ENCODE measurements at places on chromosomes 6 and 20. TPM values are rescaled to one million over a fixed set of nuclear protein-coding genes. Genes with fewer than 3 reads are reported as not detected.

GRCh38 chr6:119961450-119961849, 611.9 kb upstream of the MAN1A1 start:
- no peak for DNase-seq

The SLC32A1 gene
- total RNA-seq = 7.7 TPM

GRCh38 chr6:6656287-6656686, 67.8 kb downstream of the LY86 start:
- DNase-seq = no peak

DNA sequence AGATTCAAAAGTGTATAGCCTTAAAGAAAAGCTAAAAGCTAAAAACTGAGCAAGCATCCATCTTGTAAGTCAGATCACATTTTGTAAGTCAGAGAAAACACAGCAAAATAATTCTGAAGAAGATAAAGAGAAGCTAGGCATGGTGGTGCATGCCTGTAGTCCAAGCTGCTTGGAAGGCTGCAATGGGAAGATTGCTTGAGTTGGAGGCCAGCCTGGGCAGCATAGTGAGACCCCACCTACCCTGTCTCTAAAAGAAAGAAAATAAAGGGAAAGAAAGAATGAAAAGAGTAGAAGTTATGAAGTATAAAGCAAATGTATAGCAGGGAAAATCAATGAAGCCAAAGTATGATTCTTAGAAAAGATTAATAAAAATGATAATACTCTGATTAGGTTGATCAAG, 20.5 kb upstream of the PKIG start:
- no peak for DNase-seq

DNA sequence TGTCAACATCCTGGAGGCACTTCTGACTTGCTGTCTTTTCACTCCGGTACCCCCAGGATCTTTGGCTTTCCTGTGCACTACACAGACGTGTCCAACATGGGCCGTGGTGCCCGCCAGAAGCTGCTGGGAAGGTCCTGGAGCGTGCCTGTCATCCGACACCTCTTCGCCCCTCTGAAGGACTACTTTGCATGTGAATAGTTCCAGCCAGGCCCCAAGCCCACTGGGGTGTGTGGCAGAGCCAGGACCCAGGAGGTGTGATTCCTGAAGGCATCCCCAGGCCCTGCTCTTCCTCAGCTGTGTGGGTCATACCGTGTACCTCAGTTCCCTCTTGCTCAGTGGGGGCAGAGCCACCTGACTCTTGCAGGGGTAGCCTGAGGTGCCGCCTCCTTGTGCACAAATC, 12.0 kb upstream of the MAPRE1 start:
- DNase-seq = no peak

The SFTA2 gene
- not detected for total RNA-seq

GRCh38 chr6:16777794-16778193, 16.5 kb upstream of the ATXN1 start:
- no peak for DNase-seq

- no peak for DNase-seq
Observed at GRCh38 chr6:144468709-144469108, 183.6 kb downstream of the UTRN start.

DNA sequence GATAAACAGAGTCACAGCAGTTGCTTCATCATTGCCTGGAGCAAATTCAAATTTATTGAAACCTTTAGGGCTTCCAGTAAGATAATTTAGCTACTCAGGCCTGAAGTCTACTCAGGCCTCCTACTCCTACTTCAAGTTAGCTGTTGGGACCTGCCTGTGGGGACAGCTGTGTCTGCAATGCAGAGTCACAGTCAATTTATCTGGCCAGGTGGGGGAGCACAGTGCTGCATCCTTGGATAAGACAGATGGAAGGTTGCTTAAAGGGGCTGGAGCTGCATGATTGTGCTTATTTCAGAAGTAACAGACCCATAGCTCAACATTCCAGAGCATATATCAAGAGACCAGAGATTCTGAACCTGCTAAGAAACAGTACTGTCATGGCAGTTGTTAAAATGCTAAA, 932.1 kb downstream of the QKI start:
- no peak for DNase-seq

DNA sequence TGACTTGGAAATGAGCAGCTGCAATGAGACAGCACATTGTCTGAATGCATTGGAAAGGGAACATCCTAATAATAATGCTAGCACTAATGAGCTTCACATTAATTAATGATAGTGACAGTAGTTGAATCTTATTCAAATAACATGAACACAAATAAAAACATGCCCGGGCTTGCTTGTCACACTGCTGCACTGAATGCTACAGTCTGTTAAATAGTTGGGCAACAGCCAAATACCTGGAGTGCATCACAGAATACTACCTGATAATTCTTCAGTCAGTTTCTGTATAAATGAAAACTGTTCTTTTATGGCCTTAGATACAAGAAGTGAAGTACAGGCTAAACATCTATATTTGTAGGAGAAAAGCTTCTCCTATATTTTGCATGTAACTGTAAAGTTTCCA, 458.7 kb downstream of the RNF144B start:
- no peak for DNase-seq

The MRPS18B gene
- 53.0 TPM for total RNA-seq

GRCh38 chr20:63096681-63097335, 90.0 kb upstream of the BHLHE23 start:
- no peak for DNase-seq

DNA sequence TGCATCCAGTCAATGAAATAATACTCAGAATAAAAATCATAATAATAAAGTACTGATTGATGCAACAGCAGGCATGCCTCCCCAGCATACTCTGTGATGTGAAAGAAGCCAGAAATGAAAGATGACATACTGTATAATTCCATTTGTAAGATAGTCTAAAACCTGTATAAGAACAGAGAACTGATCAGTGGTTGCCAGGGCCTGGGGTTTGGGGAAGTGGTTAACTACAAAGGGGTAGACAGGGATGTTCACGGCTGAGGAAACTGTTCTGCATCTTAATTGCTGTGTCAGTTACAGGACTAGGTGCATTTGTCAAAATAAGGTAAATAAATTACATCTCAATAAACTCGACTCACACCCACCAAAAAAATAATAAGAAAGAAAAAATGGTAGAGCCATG, 81.3 kb upstream of the BMP2 start:
- DNase-seq = no peak

- DNase-seq = no peak
Observed at GRCh38 chr6:66103954-66104353, 396.9 kb upstream of the EYS start.

- no peak for DNase-seq
Observed at GRCh38 chr6:79614326-79615305, 16.5 kb upstream of the SH3BGRL2 start.

The ULBP3 gene
- 11.8 TPM for total RNA-seq

The HIVEP2 gene
- 68.9 TPM for total RNA-seq

- no peak for DNase-seq
Observed at GRCh38 chr6:31383149-31383548, 20.2 kb upstream of the MICA start.

The MARCKS gene
- 498 TPM for total RNA-seq

The DST gene
- total RNA-seq = 188 TPM

GRCh38 chr20:6909608-6910007, 142.1 kb downstream of the BMP2 start:
- DNase-seq = no peak

DNA sequence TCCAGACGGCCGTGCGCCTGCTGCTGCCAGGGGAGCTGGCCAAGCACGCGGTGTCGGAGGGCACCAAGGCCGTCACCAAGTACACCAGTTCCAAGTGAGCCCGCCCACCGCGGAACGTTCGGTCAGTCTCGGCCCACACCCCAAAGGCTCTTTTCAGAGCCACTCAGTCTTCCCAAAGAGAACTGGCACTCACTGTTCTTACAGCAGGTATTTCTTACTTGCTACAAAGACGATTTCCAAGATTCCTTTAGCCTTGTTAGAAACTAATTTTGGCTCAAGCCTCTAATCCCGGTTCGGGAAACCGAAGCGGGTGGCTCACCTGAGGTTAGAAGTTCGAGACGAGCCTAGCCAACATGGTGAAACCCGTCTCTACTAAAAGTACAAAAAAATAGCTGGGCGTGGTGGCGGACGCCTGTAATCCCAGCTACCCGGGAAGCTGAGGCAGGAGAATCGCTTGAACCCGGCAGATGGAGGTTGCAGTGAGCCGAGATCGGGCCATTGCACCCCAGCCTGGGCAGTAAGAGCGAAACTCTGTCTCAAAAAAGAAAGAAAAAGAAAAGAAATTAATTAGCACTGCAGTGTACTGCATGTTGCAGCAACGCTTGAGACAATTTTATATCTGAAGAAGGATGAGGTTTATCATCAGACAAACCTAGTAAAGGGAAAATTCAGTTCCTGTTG, 73.1 kb downstream of the OR2B2 start:
- DNase-seq = no peak

DNA sequence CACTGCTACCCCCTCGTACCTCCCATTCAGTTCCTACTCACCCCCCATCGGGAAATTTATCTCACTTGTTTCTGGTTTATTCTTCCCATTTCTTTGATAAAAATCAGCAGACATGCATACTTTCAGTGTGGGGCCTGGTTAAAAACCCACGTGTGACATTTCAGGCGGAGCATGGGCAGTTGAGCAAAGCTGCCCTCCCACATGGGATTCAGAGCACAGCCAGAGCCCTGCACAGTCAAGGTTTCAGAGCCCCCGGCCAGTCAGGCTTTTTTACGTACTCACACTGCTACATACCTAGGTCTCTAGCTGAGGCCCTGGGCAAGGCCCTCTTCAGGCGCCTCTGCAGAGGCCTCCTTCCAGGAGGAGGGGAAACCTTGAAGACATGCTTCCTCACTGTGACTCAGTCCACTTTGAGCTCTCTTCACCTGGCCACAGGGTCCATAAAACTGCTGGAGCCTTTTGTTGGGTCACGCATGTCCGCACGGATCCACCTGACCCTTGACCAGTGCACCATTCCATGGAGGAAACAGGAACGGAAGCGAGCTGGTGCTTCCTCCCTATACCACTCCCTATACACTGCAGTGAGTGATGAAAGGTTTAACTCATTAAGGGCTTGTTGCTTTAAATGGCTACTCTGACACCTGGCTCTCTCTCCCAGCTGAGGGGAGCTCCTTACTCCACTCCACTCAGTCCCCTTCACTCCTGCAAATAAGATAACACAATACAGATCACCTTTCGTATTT, 713.3 kb downstream of the PRKN start:
- no peak for DNase-seq

DNA sequence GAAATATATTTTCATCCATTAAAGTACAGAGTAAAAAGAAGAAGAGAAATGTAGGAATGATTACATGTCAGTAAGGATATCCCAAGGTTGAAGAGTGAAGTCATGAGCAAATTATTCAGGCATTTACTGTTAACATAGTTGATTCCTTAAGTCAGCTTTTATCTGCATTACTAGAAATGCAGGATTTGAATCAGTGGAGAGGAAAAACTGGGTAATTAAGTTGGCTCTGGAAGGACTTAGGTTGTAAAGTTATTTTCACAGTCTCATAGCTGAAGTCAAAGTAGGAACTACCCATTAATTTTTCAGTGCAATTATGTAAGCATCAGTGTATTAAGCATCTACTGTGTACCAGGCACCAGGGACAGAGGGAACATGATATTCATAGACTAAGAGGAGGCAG, 7.8 kb downstream of the NAA20 start:
- DNase-seq = no peak

GRCh38 chr20:13777171-13777601, 7.5 kb downstream of the ESF1 start:
- DNase-seq = no peak

- DNase-seq = no peak
Observed at GRCh38 chr6:13760307-13761304, 49.0 kb upstream of the RANBP9 start.

The TRAPPC3L gene
- under 0.01 TPM for total RNA-seq

GRCh38 chr6:20740088-20740487, 205.8 kb downstream of the CDKAL1 start:
- no peak for DNase-seq

DNA sequence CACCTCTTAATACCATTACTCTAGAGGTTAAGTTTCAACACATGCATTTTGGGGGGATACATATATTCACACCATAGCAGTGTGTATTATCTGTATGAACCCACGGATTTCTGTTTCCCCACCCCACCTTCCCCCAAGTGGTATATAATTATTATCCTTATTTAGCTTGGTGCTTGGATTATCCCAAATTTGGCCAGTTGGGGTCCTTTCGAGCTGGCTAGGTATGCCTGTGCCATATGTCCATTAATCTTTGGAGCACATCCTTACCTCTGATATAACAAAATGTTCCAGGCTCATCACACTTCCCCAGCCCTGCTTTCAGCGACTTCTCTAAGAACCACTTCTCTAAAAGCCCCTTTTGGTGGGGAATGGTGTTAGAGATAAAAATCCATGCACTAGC, 118.7 kb upstream of the MLIP start:
- no peak for DNase-seq

- no peak for DNase-seq
Observed at GRCh38 chr6:22133357-22133756, 163.5 kb downstream of the PRL start.

DNA sequence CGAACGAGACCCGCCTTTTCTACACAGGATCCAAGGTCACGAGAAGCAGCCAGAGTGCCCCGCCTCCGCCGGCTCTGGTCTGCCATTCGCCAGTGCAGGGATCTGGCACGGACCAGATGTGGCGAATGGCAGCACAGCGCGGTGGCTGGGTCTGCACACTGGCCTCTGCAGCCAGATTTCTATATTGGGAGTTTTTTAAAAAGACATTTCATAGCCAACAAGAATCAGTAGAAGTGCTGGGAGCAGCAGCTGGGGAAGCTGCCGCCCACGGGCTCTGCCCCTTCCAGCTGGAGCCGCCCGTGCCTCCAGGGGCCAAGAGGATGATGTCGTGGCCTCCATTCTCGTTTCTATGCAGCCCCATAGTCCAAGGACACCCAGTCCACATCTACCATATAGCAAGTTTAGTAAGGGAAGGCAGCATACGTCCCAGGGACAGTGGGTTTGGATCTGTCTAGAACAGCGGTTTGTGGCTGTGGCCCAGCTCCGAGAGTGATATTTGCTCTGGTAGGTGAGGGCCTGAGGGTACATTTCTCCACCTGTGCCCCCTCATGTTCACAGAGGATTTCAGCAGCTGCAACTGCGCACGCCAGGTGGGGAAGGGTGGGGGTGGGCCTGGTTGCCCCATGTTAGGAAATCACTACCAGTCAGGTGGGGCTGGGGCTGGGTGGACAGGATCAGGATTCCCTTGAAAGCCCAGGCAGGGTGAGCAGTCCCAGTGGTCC, 333.7 kb downstream of the ZFAND3 start:
- no peak for DNase-seq

- no peak for DNase-seq
Observed at GRCh38 chr20:2261046-2261485, 34.7 kb upstream of the TGM3 start.

- no peak for DNase-seq
Observed at GRCh38 chr6:40550202-40551101, 36.7 kb downstream of the LRFN2 start.

The TINAG gene
- 0.41 TPM for total RNA-seq

The FAM209B gene
- total RNA-seq = not detected

The HRH3 gene
- total RNA-seq = 0.82 TPM

- DNase-seq = no peak
Observed at GRCh38 chr20:25867776-25868649, 171.4 kb upstream of the ZNF337 start.

The SIRPB2 gene
- total RNA-seq = 0.82 TPM

- no peak for DNase-seq
Observed at GRCh38 chr6:54426995-54427394, 118.8 kb downstream of the TINAG start.

The MAPK13 gene
- total RNA-seq = 1.2 TPM

The TP53TG5 gene
- not detected for total RNA-seq

The SRF gene
- 9.8 TPM for total RNA-seq

- no peak for DNase-seq
Observed at GRCh38 chr20:50909413-50909812, 21.8 kb downstream of the ADNP start.

The TMEM200A gene
- total RNA-seq = 20.4 TPM
